Spinal cord (tissue), 10 donors: ENCODE measurements at places on chromosomes 7 and 10. TPM values are rescaled to one million over a fixed set of nuclear protein-coding genes. Genes with fewer than 3 reads are reported as not detected.

Gene HDAC9
- 27.8 TPM for total RNA-seq

Gene FAM25G
- total RNA-seq, result not detected

Gene CCDC172
- total RNA-seq, result not detected

Gene ADAMTS14
- 2.3 TPM for total RNA-seq

Gene CCDC126
- total RNA-seq, result 33.9 TPM

Gene PPP1R17
- total RNA-seq, result 1.2 TPM

Gene UNC5B
- 10.7 TPM for total RNA-seq

Gene GPR85
- 46.8 TPM for total RNA-seq

Gene PTEN
- 217 TPM for total RNA-seq

Gene ASB13
- total RNA-seq, result 14.8 TPM

Gene ADCYAP1R1
- 68.2 TPM for total RNA-seq

DNA sequence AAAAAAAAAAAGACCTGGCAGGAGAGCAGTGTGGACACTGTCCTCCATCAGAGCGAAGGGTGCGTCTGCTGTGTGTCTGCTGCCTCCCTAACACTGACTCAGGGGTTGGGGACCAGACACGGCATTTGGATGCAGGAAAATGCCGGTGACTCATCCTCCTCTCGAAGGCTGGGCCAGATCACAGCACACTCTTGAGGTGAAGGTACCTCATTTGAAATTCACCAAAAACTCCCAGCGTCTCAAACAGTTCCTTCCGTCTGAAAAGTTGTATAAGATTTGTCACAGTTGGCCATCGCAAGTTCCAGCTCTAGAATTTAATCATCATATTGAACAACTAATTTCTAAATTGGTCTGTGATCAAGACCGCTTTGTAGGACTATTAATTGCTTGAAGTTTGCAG is 118.1 kb upstream of the LYZL2 start:
- H3K27me3 ChIP-seq, result no peaks in the 10 kb centered on the region
- H3K4me1 ChIP-seq, result peaks cover 12% of the 10 kb centered on the region
- DNase-seq, result no peak

DNA sequence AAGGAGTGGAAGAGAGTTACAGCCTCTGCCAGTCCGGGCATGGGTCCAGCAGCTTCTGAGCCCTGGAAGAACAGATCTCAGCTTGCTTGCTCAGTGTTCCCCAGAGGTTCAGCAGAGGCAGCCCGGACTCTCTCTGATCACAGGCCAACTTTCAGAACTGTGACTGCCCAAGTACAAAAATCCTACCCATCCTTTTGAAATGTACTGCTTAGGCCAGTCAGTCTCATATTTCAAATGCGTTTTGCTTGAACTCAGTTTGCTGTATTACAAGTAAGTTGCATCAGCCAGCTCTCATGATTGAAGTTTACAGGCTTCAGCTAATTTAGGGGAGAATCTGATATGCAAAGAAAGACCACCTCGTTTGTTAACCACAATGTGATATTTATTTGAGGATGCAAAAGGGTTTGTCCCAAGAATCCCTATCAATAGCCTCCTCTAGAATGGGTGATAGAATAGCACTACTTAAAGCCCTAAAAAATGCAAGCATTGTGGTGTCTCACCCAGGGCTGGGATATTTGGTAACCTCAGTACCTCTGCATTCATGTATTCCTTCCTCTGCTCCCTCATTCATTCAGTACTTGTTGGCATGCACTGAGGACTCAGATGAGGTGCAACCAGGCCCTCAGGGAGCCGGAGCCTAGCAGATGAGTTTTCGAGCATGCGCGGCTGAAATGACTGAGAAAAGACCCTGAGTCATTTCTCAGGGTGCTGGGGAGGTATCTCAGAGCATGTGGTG is 7.0 kb downstream of the AIMP2 start:
- no peaks in the 10 kb centered on the region for H3K27me3 ChIP-seq
- H3K4me1 ChIP-seq, result peaks cover 11% of the 10 kb centered on the region
- H3K4me3 ChIP-seq, result no peak overlapping the region
- peak overlapping the region; percentile 67 for H3K27ac ChIP-seq

GRCh38 chr10:91745090-91745831 is 53.0 kb upstream of the TNKS2 start:
- DNase-seq, result peak; percentile 36
- no peaks in the 10 kb centered on the region for H3K36me3 ChIP-seq
- no peak overlapping the region for H3K27ac ChIP-seq
- no peaks in the 10 kb centered on the region for H3K27me3 ChIP-seq
- no peak overlapping the region for H3K4me3 ChIP-seq

GRCh38 chr7:148622887-148623585 is 32.5 kb downstream of the C7orf33 start:
- peaks cover 2% of the 10 kb centered on the region for H3K27me3 ChIP-seq
- no peak overlapping the region for H3K4me3 ChIP-seq
- H3K36me3 ChIP-seq, result no peaks in the 10 kb centered on the region
- H3K27ac ChIP-seq, result no peak overlapping the region

GRCh38 chr10:25261110-25261509 is 86.3 kb downstream of the GPR158 start:
- no peak for DNase-seq
- H3K4me3 ChIP-seq, result no peak overlapping the region
- H3K36me3 ChIP-seq, result no peaks in the 10 kb centered on the region

DNA sequence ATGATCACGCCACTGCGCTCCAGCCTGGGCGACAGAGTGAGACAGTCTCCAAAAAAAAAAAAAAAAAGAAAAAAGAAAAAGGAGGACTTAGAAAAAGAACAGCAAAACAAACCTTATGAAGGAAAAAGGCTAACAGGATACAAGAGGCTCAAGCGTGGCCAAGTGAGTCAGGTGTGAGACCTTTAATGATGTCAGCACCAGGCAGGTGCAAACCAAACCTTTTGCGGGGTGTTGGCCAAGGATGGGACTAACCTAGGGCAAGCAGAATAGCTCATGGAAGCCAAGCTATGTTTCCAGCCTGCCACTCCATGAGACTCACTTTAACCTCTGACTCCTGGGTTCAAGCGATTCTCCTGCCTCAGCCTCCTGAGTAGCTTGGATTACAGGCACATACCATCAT is 11.3 kb upstream of the GNA12 start:
- DNase-seq, result no peak
- H3K36me3 ChIP-seq, result no peaks in the 10 kb centered on the region
- H3K27ac ChIP-seq, result no peak overlapping the region
- H3K27me3 ChIP-seq, result no peaks in the 10 kb centered on the region

- no peaks in the 10 kb centered on the region for H3K27me3 ChIP-seq
- DNase-seq, result no peak
- H3K27ac ChIP-seq, result no peak overlapping the region
- no peaks in the 10 kb centered on the region for H3K36me3 ChIP-seq
These were observed 215.6 kb downstream of the TAX1BP1 start for GRCh38 chr7:27955596-27955995.

DNA sequence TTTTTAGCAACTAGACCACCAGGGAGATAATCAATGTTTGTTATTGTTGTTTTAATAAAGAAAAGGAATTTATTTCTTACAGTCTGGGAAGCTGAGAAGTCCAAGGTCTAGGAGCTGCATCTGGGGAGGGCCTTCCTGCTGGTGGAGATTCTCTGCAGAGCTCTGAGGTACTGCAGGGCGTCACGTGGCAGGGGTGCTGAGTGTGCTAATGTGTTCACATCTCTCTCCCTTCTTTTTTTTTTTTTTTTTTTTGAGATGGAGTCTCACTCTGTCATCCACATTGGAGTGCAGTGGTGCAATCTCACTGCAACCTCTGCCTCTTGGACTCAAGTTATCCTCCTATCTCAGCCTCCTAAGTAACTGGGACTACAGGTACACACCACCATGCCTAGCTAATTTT is 150.9 kb upstream of the TRIM24 start:
- H3K27ac ChIP-seq, result no peak overlapping the region
- DNase-seq, result no peak
- no peaks in the 10 kb centered on the region for H3K27me3 ChIP-seq
- H3K4me3 ChIP-seq, result no peak overlapping the region
- no peaks in the 10 kb centered on the region for H3K4me1 ChIP-seq

GRCh38 chr10:128973221-128973620 is 493.8 kb upstream of the MGMT start:
- H3K4me1 ChIP-seq, result peaks cover 2% of the 10 kb centered on the region
- DNase-seq, result no peak
- no peaks in the 10 kb centered on the region for H3K27me3 ChIP-seq
- H3K36me3 ChIP-seq, result no peaks in the 10 kb centered on the region
- H3K4me3 ChIP-seq, result no peak overlapping the region

DNA sequence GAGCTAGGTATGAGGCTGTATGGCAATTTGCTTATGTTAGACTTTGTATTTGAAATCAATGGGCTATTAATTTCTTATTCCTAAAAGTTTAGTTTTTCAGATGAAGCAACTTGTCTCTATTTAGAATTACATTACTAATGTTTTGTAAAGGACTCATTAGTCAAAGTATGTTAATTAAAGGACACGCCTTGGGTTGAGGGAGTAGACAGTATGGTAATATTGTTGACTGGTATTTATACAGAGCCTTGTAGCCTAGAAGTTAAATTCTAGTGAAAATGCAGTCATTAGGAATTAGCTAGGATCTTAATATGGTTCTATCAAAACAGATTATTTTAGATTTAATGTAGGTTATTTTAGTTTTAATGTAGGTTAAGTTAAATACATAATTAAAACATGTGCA is 6.2 kb downstream of the CDK14 start:
- H3K27me3 ChIP-seq, result no peaks in the 10 kb centered on the region
- DNase-seq, result no peak
- H3K4me3 ChIP-seq, result no peak overlapping the region
- no peaks in the 10 kb centered on the region for H3K36me3 ChIP-seq
- no peak overlapping the region for H3K27ac ChIP-seq
- H3K4me1 ChIP-seq, result peaks cover 4% of the 10 kb centered on the region

DNA sequence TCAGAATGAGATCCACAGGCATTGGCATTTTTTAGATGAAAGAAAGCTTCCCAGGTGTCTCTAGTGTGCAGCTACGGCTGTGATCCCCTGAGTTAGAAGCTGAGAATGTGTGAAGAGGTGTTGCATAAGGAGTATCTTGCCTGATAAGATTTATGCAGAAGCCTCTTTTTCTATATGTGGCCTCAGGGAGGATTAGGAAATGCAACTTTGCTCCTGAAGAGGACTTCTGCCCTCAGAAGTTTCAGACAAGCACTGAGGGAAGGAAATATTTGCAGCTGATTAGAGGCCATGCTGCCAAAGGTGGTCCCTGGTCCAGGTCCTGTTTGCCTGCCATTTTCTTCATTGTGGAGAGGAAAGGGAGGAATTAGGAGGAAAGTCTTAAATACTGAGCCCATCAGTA is 551.8 kb downstream of the PHTF2 start:
- no peak overlapping the region for H3K27ac ChIP-seq
- H3K36me3 ChIP-seq, result peaks cover under 1% of the 10 kb centered on the region
- H3K4me3 ChIP-seq, result no peak overlapping the region
- no peak for DNase-seq
- H3K4me1 ChIP-seq, result no peaks in the 10 kb centered on the region

GRCh38 chr10:111593578-111593977 is 516.7 kb downstream of the ADRA2A start:
- H3K27ac ChIP-seq, result no peak overlapping the region
- peaks cover 3% of the 10 kb centered on the region for H3K4me1 ChIP-seq
- no peak overlapping the region for H3K4me3 ChIP-seq
- H3K36me3 ChIP-seq, result no peaks in the 10 kb centered on the region

DNA sequence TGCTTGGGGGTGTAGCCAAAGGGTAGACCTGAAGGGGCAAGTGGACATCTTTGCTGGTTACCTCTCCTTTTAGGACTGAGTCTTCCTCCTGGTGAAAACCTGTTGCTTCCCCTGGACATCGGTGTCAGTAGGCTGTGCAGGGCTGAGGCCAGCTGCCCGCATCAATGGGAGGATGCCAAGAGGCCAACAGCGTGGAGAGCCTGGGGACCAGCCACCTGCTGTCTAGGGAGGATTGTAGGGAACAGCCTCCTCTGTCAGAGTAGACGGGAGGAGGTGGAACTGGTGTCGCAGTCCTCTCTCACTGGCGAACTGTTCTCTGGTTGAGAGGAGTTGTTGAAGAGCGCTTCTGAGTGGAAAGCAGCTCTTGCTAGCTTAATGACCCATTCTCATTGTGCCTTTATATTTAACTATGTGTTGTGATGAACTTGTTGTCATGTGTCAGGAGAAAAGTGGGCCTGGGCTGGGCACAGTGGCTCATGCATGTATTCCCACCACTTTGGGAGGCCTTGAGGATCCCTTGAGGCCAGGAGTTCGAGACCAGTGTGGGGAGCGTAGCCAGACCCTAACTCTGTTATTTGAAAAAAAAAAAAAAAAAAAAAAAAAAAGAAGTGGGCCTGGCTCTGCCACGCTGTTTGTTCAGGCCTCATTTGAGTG is 1.8 kb downstream of the SUFU start:
- peaks cover 26% of the 10 kb centered on the region for H3K36me3 ChIP-seq
- peak overlapping the region; percentile 98 for H3K4me3 ChIP-seq
- no peak for DNase-seq
- H3K27ac ChIP-seq, result peak overlapping the region; percentile 44

GRCh38 chr10:19003341-19003740 is 45.3 kb upstream of the MALRD1 start:
- no peaks in the 10 kb centered on the region for H3K36me3 ChIP-seq
- no peak overlapping the region for H3K27ac ChIP-seq
- peak; percentile 10 for DNase-seq
- no peaks in the 10 kb centered on the region for H3K4me1 ChIP-seq
- H3K27me3 ChIP-seq, result no peaks in the 10 kb centered on the region
- H3K4me3 ChIP-seq, result no peak overlapping the region

DNA sequence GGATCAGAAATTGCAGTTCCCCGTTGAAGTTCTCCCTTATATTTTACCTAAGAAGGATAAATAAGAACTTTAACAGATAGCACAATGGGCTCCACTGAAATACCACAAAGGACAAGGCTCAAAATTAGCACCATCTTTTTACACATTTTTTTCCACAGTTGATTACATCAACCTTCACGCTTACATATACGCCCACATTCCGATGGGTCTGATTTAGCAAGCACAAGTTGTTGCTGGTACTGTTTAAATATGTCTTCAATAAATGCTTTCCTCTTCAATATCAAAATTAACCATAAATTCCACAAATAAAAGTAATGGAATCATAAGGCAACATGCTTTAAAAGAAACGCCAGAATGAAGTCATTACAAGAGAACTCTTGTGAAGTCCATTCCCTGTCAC is 79.5 kb downstream of the NEBL start:
- no peaks in the 10 kb centered on the region for H3K4me1 ChIP-seq
- H3K27me3 ChIP-seq, result no peaks in the 10 kb centered on the region
- no peak for DNase-seq

DNA sequence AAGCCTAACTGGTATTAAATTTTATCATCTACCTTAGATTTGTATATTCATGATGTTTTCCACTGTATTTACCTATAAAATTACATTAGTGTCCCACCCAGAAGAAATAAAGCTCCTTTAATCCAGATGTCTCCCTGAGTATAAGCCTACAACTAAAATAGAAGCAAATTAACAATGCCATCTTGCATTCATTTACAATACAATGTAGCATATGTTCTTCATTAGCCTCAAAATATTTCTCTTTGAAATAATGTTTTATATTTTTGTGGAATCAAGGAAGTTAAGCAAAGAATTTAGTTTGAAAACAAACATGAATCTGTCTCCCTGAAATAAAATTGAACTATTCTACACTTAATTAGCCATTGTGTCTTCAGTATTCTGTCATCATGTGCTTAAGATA is 112.3 kb downstream of the CACNA2D1 start:
- H3K36me3 ChIP-seq, result no peaks in the 10 kb centered on the region
- H3K4me3 ChIP-seq, result no peak overlapping the region
- H3K27me3 ChIP-seq, result no peaks in the 10 kb centered on the region
- H3K4me1 ChIP-seq, result no peaks in the 10 kb centered on the region
- H3K27ac ChIP-seq, result no peak overlapping the region
